ENCODE measurements at places on chromosomes 7 and 10.

GRCh38 chr10:125692601-125693523 is 9.9 kb upstream of the TEX36 start:
- DNase-seq, result no peak

DNA sequence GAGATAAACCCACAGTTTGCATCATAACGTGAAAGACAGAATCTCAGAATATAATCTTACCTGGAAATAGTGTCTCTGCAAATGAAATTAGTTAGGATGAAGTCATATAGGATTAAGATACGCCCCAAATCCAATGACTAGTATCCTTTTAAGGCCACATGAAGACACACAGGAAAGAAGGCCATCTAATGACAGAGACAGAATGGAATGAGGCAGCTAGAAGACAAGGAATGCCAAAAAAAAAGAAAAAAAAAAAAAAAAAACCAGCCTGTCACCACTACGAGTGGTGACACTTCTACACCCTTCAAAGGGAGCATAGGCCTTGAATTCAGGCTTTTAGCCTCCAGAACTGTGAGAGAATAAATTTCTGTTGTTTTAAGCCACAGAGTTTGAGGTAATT is 82.9 kb downstream of the HYCC1 start:
- no peak for DNase-seq

- no peak for DNase-seq
These were observed 85.7 kb upstream of the NMT2 start for GRCh38 chr10:15253951-15254807.

- DNase-seq, result no peak
These were observed 30.8 kb downstream of the GATA3 start for GRCh38 chr10:8085251-8085650.

- no peak for DNase-seq
These were observed 14.1 kb upstream of the BTBD16 start for GRCh38 chr10:122257041-122257440.

- DNase-seq, result no peak
These were observed 40.0 kb downstream of the KCTD7 start for GRCh38 chr7:66668677-66669076.

- DNase-seq, result no peak
These were observed 113.7 kb upstream of the DIP2C start for GRCh38 chr10:803041-803741.

DNA sequence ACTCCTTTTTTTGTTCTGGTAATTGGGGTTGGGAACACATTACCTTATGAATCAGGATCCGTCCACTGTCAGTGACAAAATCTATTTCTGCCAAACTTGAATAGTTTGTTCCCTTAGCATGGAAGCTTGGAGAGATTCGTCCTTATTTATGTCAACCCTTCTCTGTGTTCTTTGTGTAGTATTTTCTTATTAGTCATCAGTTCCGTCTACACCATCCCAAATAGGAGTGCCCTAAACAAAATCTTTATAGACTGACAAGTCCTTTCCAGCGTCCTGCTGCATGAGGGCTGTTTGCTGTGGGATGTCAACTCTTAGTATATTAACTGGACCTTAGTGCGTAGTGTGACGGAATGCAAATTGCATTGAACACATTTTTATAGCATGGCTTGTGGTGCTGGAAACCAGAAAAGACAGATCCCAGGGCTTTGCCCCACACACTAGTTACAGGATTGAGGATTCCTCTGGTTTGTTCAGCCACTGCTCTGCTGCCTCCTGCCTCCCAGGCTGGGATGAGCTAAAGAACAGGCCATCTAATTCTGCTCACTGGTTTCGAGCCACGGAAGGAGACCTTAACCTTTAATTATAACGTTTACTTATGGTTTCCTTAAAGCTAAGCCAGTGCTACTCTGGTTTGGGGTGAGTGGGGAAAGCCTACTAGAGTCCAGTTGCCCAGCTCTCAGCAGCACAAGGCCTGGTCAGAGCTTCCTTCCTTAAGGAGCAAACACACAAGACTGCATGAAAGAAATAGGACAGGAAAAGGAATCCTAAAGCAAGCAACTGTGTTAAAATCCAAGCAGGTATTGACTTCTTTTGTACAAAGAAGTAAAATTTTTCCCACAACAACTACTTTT is 194.4 kb downstream of the CCSER2 start:
- DNase-seq, result no peak

GRCh38 chr7:50166997-50167965 is 74.2 kb upstream of the ZPBP start:
- no peak for DNase-seq

- no peak for DNase-seq
These were observed 159.3 kb downstream of the MGMT start for GRCh38 chr10:129626309-129626708.

- no peak for DNase-seq
These were observed 51.9 kb downstream of the EPC1 start for GRCh38 chr10:32295027-32295426.

GRCh38 chr10:21020545-21020944 is 123.4 kb upstream of the NEBL start:
- DNase-seq, result peak; percentile 38

GRCh38 chr7:95434557-95435421 is at the start of gene PON2:
Gene PON2, minus strand, starts transcription at chr7:95435028. Its CDS starts 77 bp downstream, at chr7:95434951.
- DNase-seq, result peak; percentile 83

GRCh38 chr10:110029450-110029849 is 21.7 kb downstream of the ADD3 start:
- no peak for DNase-seq

DNA sequence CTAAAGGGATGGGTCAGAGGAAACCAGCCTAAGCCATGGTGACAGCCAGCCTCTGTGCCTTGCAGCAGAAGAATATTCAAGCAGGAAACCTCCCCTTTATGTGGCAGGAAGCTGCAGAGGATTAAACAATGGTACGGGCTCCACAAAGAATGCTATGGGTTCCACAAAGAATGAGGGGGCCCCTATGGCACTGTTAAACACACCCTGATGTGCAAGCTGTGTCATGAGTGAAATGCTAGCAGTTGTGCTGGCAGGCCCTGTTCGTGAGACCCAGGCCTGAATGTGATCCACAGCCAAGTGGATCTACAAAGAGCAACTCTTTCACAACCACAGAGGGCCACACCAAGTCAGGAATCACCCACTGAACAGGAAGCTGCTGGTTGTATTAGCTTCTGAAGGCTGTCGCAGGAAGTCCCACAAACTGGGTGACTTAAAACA is 68.9 kb downstream of the MYOF start:
- no peak for DNase-seq

GRCh38 chr7:117775801-117776200 is 97.4 kb downstream of the CTTNBP2 start:
- DNase-seq, result no peak

GRCh38 chr7:126930166-126930565 is 322.6 kb downstream of the GRM8 start:
- no peak for DNase-seq

DNA sequence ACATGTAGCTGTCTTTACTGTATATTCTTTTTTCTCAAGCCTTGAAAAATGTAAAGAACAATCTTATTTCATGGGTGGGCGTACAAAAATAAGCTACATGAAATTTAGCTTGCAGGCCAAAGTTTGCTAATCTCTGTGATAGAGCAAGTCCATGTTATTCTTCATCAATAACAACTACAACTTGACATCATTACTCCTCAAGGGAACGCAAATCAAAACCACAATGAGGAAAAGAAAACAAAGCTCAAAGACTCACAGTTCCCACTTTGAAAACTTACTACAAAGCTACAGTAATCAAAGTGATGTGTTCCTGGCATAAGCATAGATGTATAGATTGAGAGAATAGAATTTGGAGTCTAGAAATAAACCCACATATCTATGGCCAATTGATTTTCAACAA is 62.5 kb downstream of the GNA12 start:
- DNase-seq, result no peak

DNA sequence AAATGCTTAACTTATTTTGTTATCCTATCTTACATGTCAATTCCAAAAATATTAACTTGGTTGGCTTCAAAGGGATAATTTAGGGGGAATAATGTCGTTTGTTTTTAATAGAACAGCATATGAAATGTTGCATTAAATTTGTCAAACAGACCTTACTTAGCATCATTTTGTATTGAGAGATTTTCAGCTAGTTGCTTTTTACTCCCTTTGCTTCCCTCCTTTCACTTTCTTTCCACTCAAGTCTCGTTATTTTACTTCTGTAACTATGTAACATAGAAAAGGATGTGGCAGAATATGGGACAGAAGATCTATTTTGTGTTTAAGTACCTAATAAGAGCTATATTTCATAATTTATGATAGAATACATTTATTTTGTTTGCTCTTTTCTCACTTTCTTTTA is 2.6 kb downstream of the PHYHIPL start:
- no peak for DNase-seq

DNA sequence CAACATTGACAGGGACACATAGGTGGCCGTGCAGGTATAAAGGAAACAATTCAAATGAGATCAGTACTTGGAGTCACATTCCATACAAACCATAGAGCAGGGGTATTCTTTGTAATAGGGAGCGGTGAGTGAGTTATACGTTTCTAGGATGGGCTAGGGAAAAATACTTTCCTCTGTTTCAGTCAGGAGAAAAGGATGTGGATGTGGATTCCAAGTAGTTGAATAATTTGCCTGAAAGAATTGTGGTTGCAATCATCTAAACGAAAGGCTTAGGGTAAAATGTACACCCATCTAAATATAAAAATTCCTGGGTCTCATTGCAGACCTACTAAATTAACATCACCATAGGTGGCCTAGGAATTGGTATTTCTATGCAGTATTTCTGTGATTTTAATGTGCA is 270.7 kb upstream of the IGFBP3 start:
- DNase-seq, result no peak

GRCh38 chr7:29946428-29947186 is 43.0 kb downstream of the SCRN1 start:
- DNase-seq, result no peak

- peak; percentile 75 for DNase-seq
These were observed 69.6 kb downstream of the ATXN7L1 start for GRCh38 chr7:105806592-105807447.

DNA sequence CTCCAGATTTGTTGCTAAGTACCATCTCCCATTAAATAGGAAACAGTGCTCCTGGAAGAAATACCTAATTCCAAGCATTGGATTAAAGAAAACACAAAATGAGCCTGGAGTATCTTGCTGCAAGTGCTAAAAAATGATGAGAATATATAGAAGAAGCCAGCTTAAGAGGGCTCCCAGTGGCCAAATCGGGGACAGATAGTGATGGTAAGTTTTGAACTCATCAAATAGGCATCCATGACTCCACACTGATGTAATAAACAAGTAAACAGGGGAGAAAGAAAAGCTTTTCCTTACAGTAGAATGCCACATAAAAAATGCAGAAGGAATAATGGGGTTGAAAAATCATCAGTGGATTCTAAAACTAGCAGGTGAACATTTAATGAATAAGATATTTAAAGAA is 72.4 kb downstream of the CTTNBP2 start:
- no peak for DNase-seq

GRCh38 chr10:78263521-78263988 is 229.9 kb downstream of the RPS24 start:
- DNase-seq, result peak; percentile 47

DNA sequence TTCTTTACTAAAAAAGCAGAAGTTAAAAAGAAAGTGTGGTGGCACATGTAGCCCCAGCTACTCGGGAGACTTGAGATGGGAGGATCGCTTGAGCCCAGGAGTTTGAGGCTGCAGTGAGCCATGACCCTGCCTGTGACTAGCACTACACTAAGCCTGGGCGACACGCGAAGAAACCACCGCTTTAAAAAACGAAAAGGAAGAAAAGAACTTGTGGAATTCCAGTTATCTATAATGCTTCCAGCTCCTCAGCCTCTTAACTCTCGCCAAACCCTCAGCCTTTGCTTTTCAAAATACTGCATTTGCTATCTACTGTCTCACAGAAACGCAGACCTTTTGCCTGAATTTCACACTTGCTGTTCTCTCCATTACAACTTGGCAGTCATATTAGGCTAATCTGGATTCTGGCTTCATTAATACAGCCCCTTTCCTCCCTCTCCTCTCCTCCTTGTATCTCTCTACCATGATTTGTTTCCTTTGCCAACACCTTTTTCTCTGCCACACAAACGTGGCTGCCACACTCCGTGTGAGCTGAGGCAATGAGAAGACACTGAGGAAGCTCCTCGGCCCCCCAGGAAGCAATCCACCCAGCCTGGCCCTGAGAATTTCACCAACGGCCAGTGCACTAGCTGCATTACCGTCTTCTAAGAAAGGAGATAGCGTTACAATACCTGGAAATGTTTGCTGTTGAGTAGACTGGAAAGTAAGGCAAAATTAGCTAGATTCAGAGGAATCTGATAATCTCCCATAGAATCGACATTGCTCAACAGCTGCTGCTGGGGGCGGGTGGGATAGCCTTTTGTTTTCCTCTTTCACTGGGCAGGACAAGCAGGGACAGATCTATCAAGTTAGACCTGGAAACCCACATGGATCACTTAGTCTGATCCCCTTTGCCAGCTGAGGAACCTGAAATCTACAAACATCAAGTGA is 37.2 kb downstream of the CALML5 start:
- DNase-seq, result no peak

DNA sequence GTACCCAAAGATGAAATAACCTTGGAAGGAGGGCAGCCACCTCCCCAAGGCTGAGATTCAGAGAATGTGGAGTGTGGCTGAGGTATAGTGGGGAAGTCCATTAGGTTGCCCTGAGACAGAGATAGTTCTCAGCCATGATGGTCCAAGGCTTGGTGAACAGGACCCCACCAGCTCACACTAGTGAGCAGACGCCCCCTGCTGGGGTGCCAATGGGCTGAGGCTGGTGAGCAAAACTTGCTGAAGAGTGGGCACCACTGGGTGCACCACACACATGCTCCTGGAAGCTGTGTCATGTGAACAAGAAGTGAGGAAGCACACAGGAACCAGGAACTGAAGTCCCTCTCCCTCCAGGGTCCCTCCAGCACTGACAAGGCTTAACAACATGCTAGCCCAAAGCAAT is 8.9 kb downstream of the FBXL13 start:
- no peak for DNase-seq

- peak; percentile 33 for DNase-seq
These were observed 33.8 kb upstream of the RBM20 start for GRCh38 chr10:110610308-110610774.

GRCh38 chr10:36721871-36722270 is 403.5 kb upstream of the ANKRD30A start:
- no peak for DNase-seq

- no peak for DNase-seq
These were observed 99.2 kb upstream of the PDLIM1 start for GRCh38 chr10:95389982-95390381.

GRCh38 chr10:119023553-119023868 is 6.0 kb upstream of the NANOS1 start:
- DNase-seq, result no peak

DNA sequence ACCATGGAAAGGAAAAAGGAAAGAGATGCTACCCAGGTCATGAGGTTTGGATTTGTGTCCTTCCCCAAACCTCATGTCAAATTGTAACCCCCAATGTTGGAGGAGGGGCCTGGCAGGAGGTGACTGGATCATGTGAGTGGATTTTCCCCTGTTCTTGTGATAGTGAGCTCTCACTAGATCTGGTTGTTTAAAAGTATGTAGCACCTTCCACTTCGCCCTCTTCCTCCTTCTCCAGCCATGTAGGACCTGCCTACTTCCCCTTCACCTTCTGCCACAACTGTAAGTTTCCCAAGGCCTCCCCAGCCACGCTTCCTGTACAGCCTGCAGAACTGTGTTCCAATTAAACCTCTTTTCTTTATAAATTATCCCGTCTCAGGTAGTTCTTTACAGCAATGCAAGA is 113.9 kb downstream of the FAM107B start:
- no peak for DNase-seq

Data from H54 (cell line).